ENCODE measurements at places on chromosomes 7 and 10. TPM values are rescaled to one million over a fixed set of nuclear protein-coding genes. Genes with fewer than 3 reads are reported as not detected.

The OR6V1 gene
- total RNA-seq, result not detected

The MOGAT3 gene
- total RNA-seq, result 33.2 TPM

The SHH gene
- 8.1 TPM for total RNA-seq

The SEC23IP gene
- total RNA-seq, result 57.3 TPM

The ZDHHC4 gene
- 40.1 TPM for total RNA-seq

The SLC13A4 gene
- not detected for total RNA-seq

The SRRM3 gene
- total RNA-seq, result 0.67 TPM

The COL13A1 gene
- total RNA-seq, result 1.0 TPM

The MACC1 gene
- total RNA-seq, result 12.8 TPM

The CTAGE6 gene
- total RNA-seq, result not detected

The ZNF800 gene
- 27.0 TPM for total RNA-seq

The HYCC1 gene
- 5.5 TPM for total RNA-seq

The PNLIP gene
- total RNA-seq, result 5.0 TPM

The NPC1L1 gene
- 0.10 TPM for total RNA-seq

The CPA4 gene
- total RNA-seq, result not detected

The CBX3 gene
- total RNA-seq, result 102 TPM

The PLAU gene
- total RNA-seq, result 11.4 TPM

The BZW2 gene
- total RNA-seq, result 73.8 TPM

The MAP3K8 gene
- total RNA-seq, result 12.6 TPM

The ANXA8 gene
- not detected for total RNA-seq

The WNT16 gene
- total RNA-seq, result not detected

The LRRC18 gene
- not detected for total RNA-seq

The GJC3 gene
- total RNA-seq, result not detected

The MCM10 gene
- 21.0 TPM for total RNA-seq

The NEURL1 gene
- 40.2 TPM for total RNA-seq

The CPSF4 gene
- 39.2 TPM for total RNA-seq

The PTPRZ1 gene
- total RNA-seq, result 0.35 TPM

The TWIST1 gene
- 0.77 TPM for total RNA-seq

The GPR37 gene
- total RNA-seq, result 0.64 TPM

The SSBP1 gene
- total RNA-seq, result 76.7 TPM

The ZKSCAN1 gene
- 147 TPM for total RNA-seq

The HOXA13 gene
- 22.7 TPM for total RNA-seq

The KCP gene
- total RNA-seq, result 0.64 TPM

The AKR1C2 gene
- total RNA-seq, result 39.9 TPM

The GDF2 gene
- not detected for total RNA-seq

The HOGA1 gene
- total RNA-seq, result 0.49 TPM

The AKR1D1 gene
- total RNA-seq, result not detected

The ZC3HAV1 gene
- total RNA-seq, result 29.0 TPM

The PRR15 gene
- 194 TPM for total RNA-seq

The BPGM gene
- total RNA-seq, result 10.5 TPM

The ALOX5 gene
- 6.4 TPM for total RNA-seq

The FOXI2 gene
- not detected for total RNA-seq

The TRIM50 gene
- total RNA-seq, result not detected

The UTF1 gene
- not detected for total RNA-seq

The TPK1 gene
- total RNA-seq, result 8.0 TPM

The NXPH1 gene
- total RNA-seq, result 0.30 TPM

The NRF1 gene
- total RNA-seq, result 13.4 TPM

The ZNF22 gene
- 17.3 TPM for total RNA-seq

The RBP4 gene
- total RNA-seq, result 6.8 TPM

The TDRD1 gene
- 0.57 TPM for total RNA-seq

The TACR2 gene
- 18.8 TPM for total RNA-seq

The CYP3A7 gene
- total RNA-seq, result not detected

Measured in colonic mucosa (tissue), 4 donors.